ENCODE measurements at places on chromosomes 7 and 10.

DNA sequence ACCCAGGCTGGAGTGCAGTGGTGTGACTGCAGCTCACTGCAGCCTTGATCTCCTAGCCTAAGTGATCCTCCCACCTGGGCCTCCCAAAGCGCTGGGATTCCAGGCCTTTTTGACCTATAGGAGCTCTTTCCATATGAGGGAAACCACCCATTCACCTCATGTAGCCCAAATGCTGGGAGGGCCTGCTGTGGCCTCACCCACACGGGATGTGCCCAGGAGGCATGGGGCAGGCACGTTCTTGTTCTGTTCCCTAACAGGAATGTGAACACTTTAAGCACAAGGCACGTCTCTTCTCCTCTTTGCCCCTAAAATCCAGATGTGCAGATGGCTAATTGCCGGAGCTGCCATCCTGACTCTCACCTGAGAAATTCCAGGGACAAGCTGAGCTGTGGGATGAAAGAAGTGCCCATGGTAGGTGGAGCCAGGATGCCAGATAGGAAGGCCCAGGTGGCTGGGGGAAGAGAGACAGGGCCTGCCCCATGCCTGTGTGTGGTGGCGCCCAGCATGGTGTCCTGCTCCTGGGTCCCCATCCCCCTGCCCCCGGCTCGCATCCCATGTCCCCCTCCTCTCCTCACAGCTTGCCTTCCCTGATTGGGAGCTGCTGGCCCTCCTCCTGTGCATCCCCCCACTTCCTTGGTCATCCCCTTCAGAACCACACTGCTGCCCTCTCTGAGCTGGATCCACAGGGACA lies 17.3 kb downstream of the CAMK2B start:
- DNase-seq: no peak

GRCh38 chr7:128872394-128872824 lies 9.8 kb downstream of the ATP6V1F start:
- no peak for DNase-seq

GRCh38 chr10:66505003-66505657 lies 420.7 kb upstream of the LRRTM3 start:
- peak; percentile 3 for DNase-seq

- DNase-seq: no peak
Measured at GRCh38 chr7:150875791-150876190, 23.5 kb downstream of the AOC1 start.

- no peak for DNase-seq
Measured at GRCh38 chr10:17883621-17884020, 68.1 kb upstream of the SLC39A12 start.

DNA sequence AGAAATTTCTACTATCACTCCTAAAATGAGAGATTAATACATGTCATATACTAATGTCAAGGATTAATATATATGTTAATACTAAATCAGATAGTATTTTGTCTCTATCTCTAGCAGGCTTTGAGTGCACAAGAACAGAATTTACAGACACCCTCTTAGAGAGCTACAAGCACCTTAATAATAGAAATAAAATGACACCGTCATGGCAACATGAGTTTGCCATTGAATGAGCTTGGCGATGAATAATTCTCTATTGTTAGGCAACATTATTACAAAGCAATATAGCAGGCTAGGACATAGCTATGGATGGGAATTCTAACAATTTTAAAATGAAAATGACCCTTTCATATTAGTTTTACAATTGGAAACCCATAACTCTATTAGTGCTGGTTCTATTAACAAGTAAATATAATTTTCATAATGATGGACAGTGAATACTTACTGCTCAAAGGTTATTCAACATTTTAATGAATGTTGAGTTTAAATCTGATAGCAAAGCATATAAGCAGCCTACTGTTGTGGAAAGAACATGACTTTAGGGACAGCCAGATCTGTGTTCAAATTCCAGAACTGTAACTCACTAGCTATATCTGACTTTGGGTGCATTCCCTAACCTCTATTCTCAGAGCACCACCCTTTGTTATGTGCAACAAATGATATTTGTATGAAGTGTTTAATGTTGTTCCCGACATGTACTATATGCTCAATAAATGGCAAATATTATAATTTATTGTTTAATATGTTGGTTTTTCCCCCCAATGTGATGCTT lies 184.5 kb upstream of the DKK1 start:
- no peak for DNase-seq

DNA sequence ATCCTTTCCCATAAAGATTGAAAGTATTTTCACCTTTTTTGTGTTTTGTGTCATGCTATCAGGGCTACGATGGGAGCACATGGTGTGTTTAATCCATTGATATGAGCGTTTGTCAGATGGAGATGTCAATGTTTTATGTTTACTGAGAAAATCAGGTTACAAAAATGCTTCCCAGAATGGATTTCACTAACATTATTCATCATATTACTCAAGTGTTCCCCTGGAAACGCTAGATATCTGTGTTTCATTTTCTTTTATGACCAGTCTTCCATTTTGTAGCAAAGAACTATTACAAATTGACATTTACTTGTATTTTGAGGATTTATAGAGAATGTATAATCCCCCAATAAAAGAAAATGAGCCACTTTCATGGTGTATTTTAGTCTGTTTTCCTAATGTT lies 293.5 kb upstream of the AKR1E2 start:
- DNase-seq: peak; percentile 61

GRCh38 chr7:47080816-47081215 lies 501.1 kb downstream of the TNS3 start:
- peak; percentile 65 for DNase-seq

DNA sequence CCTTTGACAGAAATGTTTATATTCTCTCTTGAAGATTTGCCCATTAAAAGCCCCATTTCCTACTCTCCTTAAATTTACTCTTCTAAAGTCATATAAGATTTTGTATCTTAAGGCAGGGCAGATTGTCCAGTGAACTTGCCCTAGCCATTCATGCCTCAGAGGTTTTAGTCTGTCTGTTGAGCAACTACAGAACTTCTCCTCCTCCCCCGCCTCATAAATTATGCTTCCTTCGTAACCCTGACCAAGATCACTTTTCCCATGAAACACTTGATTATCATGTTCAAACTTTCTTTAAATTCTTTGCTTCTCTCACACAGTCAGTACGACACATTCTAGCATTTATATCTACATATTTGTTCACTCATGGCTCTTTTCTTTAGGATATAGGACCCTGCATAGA lies 621.3 kb downstream of the ANKRD7 start:
- DNase-seq: no peak

GRCh38 chr10:62454687-62455397 lies 80.7 kb downstream of the ZNF365 start:
- DNase-seq: peak; percentile 82

Measured in EL (cell line).